ENCODE measurements at places on chromosomes 3 and 15. TPM values are rescaled to one million over a fixed set of nuclear protein-coding genes. Genes with fewer than 3 reads are reported as not detected.

Gene PLA2G4B
- 4.8 TPM for total RNA-seq

Gene ASB14
- total RNA-seq: not detected

DNA sequence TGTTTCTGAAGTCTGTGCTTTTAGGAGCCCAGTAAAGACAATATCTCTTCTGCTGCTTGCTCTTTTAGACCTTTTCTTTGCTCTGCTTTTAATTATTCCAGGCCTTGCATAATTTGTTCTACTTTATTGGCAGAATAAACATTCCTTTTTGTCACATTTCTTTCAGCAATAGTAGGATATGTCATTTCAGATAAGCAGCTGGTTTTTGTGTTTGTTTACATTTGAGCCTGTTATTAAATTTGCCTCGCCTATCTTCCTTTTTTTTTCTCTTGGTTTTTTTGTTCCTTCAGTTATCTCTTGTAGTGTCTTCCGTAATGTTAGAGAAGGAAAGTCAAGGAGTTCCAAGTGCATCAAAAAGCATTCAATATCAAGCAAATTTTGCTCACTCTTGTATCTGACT, 16.4 kb downstream of the ZNF654 start:
- H3K27me3 ChIP-seq: no peaks in the 10 kb centered on the region
- no peak overlapping the region for H3K4me3 ChIP-seq
- no peak for DNase-seq
- no peak overlapping the region for H3K27ac ChIP-seq
- peaks cover 17% of the 10 kb centered on the region for H3K36me3 ChIP-seq
- peaks cover 45% of the 10 kb centered on the region for H3K4me1 ChIP-seq

DNA sequence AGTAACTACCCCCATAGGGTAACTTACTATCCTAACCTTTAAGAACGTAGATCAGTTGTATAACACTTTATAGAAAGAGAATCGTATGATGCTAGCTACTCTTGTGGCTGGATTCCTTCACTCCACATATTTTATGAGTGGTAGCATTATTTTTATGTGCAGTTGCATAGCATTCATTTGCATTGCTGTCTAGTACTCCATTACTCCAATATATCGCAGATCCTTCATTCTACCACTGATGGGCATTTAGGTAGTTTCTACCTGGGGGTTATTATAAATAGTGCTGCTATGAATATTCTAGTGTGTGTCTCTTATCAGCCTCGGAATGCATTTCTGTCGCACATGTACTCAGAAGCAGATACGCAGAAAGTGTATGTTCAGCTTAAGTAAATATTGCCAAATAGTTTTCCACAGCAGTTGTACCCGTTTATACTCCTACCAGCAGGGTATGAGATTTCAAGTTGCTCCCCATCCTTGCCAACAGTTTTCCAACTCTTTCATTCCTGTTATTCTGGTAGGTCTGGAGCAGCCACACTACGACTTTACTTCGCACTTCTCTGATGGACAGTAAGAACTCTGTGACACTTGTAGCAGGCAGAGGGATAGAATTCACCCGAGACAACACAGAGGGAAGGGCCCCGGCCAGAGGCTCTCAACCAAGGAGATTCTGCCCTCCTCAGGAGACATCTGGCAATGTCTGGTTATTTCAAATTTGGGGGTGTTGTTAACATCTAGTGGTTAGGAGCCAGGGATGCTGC, 9.8 kb upstream of the VGLL4 start:
- H3K4me3 ChIP-seq: no peak overlapping the region
- no peak overlapping the region for H3K27ac ChIP-seq
- no peaks in the 10 kb centered on the region for H3K27me3 ChIP-seq
- H3K36me3 ChIP-seq: no peaks in the 10 kb centered on the region
- no peak for DNase-seq
- peaks cover 19% of the 10 kb centered on the region for H3K4me1 ChIP-seq

GRCh38 chr3:165643425-165643824, 193.8 kb downstream of the BCHE start:
- no peaks in the 10 kb centered on the region for H3K27me3 ChIP-seq
- no peak overlapping the region for H3K27ac ChIP-seq
- no peak for DNase-seq
- H3K36me3 ChIP-seq: no peaks in the 10 kb centered on the region
- H3K4me3 ChIP-seq: no peak overlapping the region

DNA sequence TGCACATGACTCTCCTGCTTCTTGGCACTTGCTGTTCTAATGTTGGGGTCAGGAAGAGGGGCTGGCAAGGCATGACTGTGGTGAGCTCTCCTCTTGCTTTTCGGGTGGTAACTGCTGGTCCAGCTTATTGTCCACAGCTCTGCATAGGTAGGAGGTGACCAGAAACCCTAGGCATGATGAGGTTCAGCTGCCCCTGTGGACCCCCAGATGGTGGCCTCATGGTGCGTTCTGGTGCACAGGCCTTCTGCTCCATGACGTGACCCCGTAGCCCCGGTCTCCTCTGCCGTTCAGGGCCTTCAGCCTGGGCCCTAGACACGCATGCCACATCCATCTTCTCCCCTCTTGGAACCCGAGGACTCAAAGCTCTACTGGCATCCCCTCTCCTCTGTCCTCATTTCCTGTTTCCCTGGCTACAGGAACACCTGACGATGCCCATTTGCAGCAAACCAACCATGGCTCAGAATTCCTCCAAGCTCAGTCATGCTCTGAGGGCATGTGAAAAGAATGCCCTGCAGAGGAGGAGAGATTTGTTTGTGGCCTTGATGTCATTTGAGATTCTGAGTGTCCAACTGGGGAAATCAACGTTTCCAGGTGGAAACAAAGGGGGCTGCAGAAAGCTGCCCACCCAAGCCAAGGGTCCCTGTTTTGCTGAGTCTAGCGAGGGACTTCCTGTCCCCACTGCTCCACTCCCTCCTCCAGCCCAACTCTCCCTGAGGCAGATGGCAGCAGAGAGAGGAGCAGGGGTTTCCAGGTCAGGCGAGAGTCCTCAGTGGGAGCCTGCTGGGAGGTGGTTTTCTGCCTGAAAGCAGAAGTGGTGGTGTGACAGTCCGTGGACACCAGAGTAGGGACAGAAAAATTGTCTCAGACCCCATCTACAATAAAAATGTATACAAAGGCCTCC, 198.7 kb upstream of the LYSMD4 start:
- no peak overlapping the region for H3K4me3 ChIP-seq
- no peak overlapping the region for H3K27ac ChIP-seq
- DNase-seq: no peak
- peaks cover 2% of the 10 kb centered on the region for H3K27me3 ChIP-seq

DNA sequence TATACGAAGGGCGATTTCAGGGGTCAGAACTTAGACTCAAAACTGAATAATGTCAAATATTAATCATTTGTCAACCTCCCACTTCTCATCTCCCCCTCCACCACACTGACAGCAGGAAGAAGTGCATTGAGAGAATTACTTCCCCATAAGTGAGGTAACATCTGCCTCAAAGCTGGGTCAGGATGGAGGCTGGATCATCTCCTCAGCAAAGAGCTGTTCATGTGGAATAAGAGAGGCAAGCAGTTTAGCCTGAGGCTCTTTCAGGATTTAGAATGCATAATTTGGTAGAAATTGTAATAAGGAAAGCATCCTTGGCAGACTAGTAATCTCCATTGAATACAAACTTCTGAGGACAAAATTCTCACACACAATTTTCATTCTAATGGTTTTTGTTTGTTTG, 512.1 kb downstream of the ROBO1 start:
- no peak overlapping the region for H3K27ac ChIP-seq
- no peak overlapping the region for H3K4me3 ChIP-seq
- H3K4me1 ChIP-seq: no peaks in the 10 kb centered on the region
- DNase-seq: no peak
- H3K36me3 ChIP-seq: no peaks in the 10 kb centered on the region

GRCh38 chr3:47479826-47480160, 4.1 kb upstream of the SCAP start:
- no peaks in the 10 kb centered on the region for H3K27me3 ChIP-seq
- no peak for DNase-seq
- peaks cover 4% of the 10 kb centered on the region for H3K36me3 ChIP-seq
- no peak overlapping the region for H3K4me3 ChIP-seq

DNA sequence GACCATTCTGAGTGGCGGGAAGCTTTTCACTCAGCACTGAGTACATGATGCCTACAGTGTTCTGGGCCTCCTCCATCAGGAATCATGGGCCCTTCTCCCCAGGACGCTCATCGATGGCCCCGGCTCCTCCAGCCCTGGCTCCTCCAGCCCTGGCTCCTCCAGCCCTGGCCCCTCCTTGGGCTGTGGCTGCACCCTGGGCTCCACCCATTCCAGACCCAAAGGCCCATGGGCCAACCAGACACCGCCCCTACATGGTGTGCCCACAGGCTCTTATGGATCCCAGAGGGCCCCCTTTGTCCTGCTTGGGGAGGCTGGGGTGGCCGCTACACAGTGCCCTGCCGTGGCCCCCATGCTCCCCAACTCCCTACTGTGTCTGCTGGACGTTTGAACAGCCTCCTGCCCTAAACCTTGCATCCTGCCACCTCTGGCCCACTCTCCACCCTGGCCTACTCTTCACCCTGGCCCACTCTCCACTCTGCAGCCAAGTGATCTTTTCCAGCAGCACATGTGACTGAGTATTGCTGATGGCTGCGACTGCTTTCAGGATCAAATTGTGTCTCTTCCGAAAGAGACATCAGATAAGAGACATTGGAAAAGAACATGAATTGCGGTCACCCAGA, 57.9 kb downstream of the APBA2 start:
- H3K4me3 ChIP-seq: no peak overlapping the region
- no peak for DNase-seq
- H3K27me3 ChIP-seq: no peaks in the 10 kb centered on the region
- H3K4me1 ChIP-seq: peaks cover 80% of the 10 kb centered on the region
- H3K27ac ChIP-seq: no peak overlapping the region
- H3K36me3 ChIP-seq: peaks cover 43% of the 10 kb centered on the region
